Activated effector memory CD4-positive, alpha-beta T cell treated with anti-CD3 and anti-CD28 coated beads, Interleukin-2, amount 50 U/mL, for 16 hours (primary cell): ENCODE measurements at places on chromosomes 5 and 9.

GRCh38 chr5:13831351-13831750 is 113.1 kb downstream of the DNAH5 start:
- no peak for DNase-seq

DNA sequence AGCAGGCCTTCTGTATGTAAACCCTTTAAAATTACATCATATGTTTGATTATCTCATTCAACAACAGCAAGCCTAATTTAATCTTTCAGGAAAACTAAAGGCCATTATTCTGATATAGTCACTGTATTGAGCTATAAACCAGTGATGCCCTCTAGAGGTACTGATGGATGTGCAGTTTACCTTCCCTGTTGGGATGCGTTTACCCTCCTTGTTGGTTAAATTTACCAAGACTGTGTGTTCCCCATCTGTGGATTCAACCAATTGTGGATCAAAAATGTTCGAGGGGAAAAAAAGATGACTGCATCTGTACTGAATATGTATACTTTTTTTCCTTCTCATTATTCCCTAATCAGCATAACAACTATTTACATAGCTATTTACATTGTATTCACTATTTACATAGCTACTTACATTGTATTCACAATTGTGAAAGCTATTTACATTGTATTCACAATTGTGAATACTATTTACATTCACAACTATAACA is 3.7 kb upstream of the BAAT start:
- no peak for DNase-seq

- DNase-seq, result no peak
Observed at GRCh38 chr9:76431601-76432000, 27.4 kb upstream of the GCNT1 start.

GRCh38 chr9:131734165-131734610 is 5.7 kb downstream of the RAPGEF1 start:
- DNase-seq, result peak; percentile 81

DNA sequence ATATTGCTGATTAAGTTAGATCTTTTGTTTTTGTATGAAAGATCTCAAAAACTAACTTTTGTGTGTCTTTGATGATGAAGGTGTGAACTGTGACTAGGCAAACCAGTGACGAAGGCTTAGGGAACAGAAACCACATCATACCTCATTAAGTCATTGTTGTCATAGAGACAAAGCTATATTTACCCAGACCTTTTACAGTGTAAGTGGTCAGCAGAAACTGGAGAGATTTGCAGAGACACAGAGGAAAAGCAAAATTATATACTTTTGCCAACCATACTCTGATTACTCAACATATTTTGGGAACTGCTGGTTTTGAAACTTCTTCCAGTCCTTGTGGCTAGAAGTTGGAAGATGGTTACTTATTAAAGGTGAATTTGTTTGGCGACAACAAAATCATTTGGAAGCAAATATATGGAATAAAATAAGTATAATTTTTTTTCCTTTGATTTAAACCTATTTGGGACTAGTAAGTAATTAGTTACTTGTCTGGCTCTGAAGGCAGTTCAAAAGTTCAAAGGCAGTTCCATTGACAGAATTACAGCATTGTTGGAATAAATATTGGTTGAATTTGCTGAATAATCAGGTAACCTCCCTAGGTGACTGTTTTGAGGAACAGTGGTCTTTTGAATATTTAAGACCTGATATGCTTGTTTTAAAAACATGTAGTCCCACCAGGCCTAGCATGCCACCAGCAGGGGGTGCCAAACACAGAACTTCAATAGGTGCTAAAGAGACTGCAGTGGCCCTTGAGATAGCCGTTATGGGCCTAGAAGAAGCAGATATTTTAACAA is 103.8 kb downstream of the RPS23 start:
- DNase-seq, result peak; percentile 84

GRCh38 chr9:98808875-98809274 is 1.4 kb downstream of the GALNT12 start:
- DNase-seq, result no peak

- no peak for DNase-seq
Observed at GRCh38 chr9:113436728-113437515, 26.4 kb downstream of the C9orf43 start.

DNA sequence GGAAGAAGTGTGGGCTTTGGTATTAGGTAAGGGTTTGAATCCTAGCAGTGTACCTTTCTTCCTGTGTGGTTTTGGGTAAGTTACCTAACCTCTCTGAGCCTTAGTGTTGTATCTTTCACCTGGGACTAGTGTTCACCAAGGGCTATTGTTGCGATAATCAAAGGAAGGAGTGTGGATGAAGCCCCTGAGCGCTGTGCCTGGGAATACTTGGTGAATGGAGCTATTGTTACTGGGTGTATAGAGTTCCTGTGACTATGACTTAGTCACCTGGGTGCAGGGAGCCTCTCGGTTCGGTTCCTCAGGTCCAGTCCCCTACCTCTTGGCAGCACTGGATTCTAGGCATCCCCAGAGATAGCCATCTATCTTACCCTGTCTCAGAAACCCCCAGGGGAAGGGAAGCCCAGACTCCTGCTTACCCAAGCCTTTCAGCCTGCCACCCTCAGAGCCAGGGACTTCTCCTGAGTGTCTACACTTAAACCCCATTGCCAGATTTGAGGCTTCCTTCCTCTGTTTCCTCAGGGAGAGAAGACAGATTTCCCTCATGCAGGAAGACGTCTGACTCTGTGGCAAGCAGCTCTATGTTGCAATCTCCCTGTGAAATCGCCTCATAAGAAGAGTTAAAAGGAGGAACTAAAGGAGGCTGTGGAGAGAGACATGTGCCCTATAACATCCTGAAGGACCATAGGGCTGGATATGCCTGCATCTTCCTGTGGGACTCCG is 181.0 kb upstream of the PITX1 start:
- DNase-seq, result peak; percentile 5

GRCh38 chr5:177303121-177303924 is at the start of the genes PRELID1 and RAB24:
PRELID1 (plus strand) TSS chr5:177303799; CDS start chr5:177303986, 187 bp downstream.
RAB24 (minus strand) TSS chr5:177303719; CDS start chr5:177303288, 431 bp downstream.
- peak; percentile 97 for DNase-seq

GRCh38 chr5:53924392-53924791 is 364.0 kb downstream of the NDUFS4 start:
- DNase-seq, result no peak

DNA sequence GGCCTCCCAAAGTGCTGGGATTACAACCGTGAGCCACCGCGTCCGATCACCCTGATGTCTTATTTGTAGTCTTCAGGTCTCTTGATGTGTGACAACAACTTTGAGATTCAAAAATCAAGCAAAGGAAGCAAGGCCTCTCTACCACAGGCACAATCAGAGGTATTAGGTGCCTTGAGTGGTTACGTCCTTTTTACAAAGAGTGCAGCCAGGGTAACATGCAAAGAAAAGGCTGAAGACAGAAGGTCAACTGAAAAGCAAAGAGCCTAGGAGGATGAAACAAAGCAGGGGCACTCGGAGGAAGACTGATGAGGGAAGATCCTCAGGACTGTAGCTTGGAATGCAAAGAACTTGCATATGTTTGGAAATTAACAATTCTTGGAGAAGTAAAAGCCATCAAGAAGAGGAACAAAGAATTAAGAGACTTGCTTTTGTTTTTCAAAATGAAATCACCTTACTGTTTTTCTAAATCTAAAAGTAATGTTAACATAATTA is 362.1 kb downstream of the EBF1 start:
- no peak for DNase-seq

- DNase-seq, result no peak
Observed at GRCh38 chr9:136424750-136425362, 14.4 kb downstream of the PMPCA start.

- no peak for DNase-seq
Observed at GRCh38 chr9:36392489-36392888, 7.6 kb downstream of the RNF38 start.

- DNase-seq, result no peak
Observed at GRCh38 chr5:66796305-66797292, 200.4 kb downstream of the MAST4 start.

DNA sequence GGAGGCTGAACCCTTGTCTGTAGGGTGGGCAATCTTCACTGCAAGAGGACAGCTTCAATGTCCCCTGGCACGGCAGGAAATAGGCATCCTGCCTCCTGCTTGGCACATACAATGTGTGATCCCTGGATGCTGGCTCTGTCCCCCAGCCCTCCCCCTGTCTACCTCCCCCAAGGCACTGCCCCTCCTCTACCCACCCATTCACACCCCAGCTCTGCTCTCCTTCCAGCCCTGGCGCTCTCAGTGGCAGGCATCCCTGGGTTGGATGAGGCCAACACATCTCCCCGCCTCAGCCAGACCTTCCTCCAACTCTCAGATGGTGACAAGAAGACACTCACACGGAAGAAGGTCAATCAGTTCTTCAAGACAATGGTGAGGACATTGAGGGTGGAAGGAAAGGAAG is 24.1 kb upstream of the FOXI1 start:
- no peak for DNase-seq

DNA sequence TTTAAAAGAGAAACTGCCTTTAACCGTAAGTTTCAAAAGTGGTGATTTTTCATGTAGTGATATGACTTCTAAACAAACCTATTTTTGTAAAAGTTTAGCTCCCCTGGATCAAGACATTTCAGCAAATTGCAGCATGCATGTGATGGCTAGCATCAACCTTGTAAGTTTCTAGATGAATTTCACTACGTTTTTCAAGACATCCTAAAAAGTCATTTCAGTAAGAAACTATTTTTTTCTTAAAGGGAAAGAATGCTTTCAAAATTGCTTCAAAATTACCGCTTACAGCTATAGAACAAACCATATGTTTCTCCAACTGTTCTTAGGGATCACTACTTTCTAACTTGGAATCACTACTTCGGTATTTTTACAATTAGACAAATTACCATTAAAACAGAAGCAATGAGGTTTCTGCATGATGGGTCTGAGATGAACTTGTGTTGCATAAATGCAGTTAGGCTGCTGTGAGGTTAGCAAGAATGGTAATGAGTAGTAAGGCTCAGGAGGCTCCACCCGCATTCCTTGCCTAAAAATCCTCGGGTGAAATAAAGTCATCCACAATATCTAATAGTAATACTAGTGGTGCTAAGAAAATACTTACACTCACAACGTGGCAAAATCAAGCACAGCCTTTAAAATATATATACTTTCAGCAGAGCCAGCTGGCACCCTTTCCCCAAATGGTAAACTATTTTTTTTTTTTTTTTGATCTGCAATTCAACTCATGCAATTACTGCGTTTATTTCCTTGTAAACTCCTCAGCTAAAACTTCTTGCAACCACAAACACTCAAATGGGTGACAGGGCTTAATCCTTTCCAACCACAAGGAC is 53.8 kb downstream of the CDC14B start:
- DNase-seq, result no peak

GRCh38 chr5:73967347-73967746 is 341.4 kb downstream of the ARHGEF28 start:
- DNase-seq, result no peak

DNA sequence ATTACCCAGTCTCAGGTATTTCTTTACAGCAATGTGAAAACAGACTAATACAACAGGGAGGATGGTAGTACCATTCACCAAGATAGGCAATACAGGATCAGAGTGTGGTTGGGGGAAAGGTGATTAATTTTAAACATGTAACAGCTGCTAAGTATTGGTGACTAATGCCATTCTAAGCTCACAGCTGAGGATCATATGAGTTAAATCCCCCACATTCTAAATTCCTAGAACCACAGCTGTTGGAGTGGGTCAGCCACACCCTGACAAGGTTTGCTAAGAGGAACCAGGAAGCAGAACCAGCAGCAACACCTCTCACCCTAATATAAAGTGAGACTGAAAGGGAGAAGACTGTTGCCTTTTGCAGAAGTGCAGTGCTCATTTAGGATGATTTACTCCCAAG is 24.8 kb downstream of the HSPB3 start:
- no peak for DNase-seq

GRCh38 chr5:122471031-122471751 is 159.2 kb downstream of the SNCAIP start:
- no peak for DNase-seq

- DNase-seq, result no peak
Observed at GRCh38 chr9:121359351-121360294, 10.4 kb downstream of the STOM start.

DNA sequence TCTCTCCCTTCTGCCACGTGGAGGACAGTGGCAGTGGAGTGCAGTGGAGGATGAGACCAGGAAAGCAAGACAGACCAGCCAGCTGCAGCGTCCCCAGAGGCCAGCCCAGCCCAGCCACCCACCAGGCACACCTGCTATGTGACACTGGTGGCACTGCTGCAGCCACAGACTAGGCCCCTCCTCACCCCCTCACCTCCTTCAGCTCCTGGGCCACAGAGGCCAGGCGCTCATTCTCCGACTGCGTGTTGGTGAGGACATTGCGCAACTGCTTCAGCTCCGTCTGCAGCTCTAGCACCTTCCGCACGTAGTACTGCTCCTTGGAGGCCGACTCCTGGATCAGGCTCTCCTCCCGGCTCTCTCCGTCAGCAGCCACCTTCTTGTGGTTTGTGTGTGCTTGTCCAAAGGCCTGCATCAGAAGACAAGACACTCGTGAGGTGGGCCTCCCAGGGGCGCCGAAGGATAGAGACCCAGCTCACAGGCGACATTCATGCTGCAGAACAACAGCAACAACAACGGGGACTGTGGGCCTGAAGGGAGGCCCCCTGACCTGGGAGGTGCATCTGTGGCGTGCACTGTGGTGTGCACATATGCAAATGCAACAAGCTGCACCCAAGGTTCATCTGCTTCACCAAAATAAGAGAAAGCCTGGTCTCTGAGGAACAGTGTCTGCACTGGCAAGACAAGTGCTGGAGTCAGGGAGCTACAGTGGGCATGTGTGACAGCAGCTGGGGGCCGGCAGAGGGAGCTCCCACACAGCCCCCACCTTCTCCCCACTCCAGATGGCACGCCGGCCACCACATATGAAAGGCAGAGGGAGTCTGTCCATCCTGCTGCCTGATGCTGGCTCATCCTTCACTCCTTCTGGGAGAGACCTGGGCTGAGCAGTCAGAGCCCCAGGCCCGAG is 35.5 kb downstream of the BICD2 start:
- DNase-seq, result peak; percentile 52

- peak; percentile 39 for DNase-seq
Observed at GRCh38 chr5:133371371-133372155, 240.8 kb downstream of the FSTL4 start.

GRCh38 chr5:130501151-130501865 is 597.0 kb downstream of the CHSY3 start:
- no peak for DNase-seq

DNA sequence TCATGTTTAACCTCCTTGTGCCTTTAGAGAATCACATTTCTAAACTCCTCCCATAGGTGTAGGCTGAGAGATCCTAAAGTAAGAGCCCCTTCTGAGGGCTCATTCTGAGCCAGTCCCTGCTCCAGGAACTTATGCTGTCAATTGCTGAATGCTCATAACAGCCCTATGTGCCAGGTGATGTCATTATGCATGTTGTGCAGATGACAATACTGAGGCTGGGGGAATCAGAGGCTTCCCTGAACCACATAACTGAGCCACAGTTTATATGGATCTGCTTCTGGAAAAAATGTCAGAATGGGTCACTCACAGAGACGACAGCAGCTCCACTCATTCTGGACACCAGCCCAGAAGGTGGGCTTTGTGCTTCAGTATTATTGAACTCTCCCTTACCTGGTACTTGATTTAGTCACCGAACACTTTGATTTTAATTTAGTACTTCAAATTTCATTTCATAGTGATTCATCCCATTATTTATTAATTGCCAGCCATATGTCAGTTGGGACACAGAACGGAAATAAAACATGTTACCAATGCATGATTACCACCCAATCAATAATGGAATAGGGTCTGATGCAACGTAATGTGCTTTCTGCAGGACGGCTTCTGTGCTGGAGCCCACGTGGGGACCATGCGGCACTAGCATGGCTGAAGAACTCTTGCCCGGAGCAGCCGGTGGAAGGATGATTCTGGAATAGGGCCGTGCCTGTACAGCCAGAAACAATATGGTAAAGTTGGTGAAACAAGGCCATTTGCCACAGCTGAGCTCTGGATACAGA is 406.3 kb downstream of the IRX1 start:
- no peak for DNase-seq
